Iris pigment epithelial cell (primary cell): ENCODE measurements at places on chromosomes 12 and 14.
A peak's percentile ranks its signal among the peaks of the same experiment; 100 is the strongest.

DNA sequence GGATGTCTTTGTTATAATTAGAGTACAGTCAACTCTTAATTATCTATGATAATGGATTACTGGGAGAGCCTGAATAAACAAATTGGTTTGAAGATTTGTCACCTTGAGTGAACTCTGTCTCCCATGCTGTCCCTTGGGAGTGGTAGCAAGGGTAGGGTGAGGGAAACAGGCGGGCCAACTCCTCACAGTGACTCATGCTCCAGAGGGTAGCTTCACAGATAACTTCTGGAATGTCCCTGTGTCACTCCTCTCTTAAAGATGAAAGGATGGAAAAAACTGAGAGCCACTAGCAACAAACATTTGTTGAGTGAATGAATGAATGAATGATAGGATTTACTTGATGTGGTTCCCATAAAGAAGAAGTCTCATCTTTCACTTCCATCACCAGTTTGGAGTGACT lies 53.5 kb downstream of the RASSF9 start:
- DNase-seq = no peak

DNA sequence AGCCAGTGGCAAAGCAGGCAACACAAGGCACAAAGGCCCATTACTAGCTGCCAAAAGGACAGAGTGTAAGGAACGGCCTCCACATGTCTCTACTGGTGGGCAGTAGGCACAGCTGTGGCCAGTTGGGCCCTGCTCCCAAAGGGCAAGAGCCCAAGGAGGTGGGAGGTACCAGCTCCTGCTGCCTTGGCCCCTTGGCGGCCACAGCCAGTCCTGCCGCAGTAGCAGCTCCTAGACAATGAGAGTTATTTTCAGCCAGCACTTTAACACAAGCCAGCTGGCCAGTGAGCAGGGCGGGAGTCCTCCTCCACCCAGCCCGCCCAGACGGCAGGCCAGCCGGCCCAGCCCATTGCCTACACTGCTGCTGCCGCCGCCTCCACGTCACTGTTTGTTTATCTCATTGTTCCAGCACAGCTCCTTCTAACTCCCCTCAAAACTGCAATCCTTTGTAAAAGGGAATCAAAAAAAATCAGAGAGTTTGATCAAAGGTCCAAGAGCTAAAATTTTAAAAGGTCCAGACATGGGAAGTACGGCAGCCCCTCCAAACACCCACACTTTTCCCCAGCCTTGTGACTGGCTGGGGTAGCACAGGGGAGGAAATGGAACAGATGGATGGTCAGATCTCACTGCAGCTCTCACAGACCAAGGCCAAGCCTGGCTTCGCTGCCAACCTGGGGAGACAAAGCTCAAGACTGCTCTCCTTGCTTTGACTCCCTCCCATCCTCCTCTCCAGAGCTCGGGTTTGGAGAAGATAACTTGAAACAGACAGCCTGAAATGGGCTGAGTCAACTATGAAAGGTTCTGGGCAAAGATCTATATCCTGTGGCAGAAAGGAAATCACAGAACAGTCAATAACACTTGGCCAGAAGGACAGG lies 33.5 kb downstream of the FMNL3 start:
- DNase-seq = peak; percentile 96

DNA sequence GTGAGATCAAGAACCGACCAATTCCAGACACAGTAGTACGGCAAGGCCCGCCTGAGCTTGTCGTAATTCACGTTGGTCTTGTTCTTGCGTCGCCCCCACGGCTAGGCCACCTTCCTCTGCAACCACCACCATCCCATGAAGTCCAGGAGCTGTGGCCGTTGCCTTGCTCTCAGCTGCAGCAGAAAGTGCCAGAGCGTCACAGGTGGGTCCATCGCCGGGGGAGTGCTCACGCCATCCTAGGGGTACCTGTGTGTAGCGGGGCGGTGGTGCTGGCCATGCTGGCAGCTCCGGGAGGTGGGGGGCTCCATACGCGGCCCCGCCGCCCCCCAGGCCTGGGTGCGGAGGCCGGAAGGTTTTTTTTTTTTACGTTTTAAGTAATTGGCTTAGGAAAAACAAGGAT lies 23.1 kb downstream of the TMEM121 start:
- no peak for DNase-seq

GRCh38 chr12:42962384-42962783 lies 372.8 kb upstream of the PRICKLE1 start:
- no peak for DNase-seq

DNA sequence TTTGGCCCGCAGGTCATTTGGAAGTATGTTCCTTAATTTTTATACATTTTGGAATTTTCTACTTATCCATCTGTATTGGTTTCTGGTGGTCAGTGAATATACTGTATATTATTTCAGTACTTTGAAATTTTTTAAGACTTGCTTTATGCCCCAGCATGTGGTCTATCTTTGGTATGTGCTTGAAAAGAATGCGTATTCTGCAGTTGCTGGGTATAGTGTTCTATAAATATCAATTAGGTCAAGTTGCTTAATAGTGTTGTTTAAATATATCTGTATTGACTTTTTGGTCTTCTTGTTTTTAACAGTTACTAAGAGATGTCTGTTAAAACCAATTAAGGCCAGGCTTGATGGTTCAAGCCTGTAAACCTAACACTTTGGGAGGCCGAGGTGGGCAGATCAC lies 21.7 kb upstream of the SIX1 start:
- DNase-seq = peak; percentile 77

DNA sequence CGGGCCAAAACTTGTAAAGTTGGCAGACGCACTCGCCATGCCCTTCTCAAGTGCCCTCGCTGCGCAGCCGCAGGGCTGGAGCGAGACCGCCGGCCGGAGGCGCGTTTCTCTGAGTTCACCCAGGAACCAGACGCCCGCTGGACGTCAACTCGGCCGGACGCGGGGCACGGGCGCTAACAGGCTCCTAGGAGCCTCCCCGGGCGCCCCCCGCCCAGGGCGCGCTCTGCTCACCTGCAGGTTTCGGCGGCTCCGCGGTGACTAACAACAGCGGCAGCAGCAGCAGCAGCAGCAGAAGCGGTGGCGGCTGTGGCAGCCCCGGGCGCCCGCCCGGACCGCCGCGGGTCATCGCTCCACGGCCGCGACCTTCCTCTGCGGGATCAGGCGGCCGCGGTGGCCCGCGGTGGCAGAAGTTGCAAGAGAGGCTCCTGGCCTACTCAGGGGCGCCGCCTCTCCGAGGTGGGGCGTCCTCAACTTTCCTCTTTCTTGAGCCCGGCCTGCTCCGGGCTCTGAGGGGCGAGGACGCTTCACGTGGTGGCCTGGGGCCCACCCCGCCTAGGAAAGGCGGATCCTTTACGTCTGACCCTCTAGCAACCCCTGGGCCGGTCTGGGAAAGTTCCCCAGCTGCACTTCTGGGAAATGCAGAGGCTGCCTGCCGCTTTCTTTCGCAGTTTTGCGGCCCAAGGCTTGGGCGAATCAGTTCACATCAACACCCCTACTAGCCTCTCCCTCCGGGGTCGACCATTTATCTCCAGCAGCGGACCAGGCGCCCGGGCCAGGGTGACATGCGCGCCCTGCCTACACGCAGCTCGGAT lies at the start of gene PLBD1:
TSS of gene PLBD1 (minus strand) at position 533 of the 812 bp plus-strand sequence. CDS start at position 346, 187 bp downstream.
- peak; percentile 41 for DNase-seq

DNA sequence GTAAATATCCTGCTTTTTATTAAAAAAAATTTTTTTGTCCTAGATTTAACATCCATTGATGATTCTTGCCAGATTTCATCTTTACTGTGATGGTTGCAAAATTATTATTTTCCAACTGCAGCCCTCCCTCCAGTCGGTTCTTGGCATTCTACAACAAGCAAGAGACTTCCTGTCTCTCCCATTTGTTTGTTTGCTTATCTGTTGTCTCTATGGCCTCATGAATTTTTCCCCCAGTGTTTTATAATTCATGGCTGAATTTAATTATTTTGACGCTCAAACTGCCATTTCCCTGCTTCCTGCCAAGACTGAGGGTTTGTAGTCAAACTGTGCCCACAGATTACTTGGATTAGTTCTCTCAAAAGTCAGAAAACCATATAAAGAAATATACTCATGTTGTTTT lies 25.9 kb downstream of the CGRRF1 start:
- no peak for DNase-seq
